PC-3 (cell line): ENCODE measurements at places on chromosomes 6 and 20. TPM values are rescaled to one million over a fixed set of nuclear protein-coding genes. Genes with fewer than 3 reads are reported as not detected.

The HDDC2 gene
- total RNA-seq: 88.6 and 96.8 TPM in 2 replicates

GRCh38 chr6:126182650-126183311, 157.1 kb upstream of the CENPW start:
- H3K27me3 ChIP-seq: no peaks in the 10 kb centered on the region
- H3K4me3 ChIP-seq: no peak overlapping the region
- no peaks in the 10 kb centered on the region for H3K36me3 ChIP-seq
- peak; percentile 68 for DNase-seq

The ERVFRD-1 gene
- not detected in 2 replicates for total RNA-seq

DNA sequence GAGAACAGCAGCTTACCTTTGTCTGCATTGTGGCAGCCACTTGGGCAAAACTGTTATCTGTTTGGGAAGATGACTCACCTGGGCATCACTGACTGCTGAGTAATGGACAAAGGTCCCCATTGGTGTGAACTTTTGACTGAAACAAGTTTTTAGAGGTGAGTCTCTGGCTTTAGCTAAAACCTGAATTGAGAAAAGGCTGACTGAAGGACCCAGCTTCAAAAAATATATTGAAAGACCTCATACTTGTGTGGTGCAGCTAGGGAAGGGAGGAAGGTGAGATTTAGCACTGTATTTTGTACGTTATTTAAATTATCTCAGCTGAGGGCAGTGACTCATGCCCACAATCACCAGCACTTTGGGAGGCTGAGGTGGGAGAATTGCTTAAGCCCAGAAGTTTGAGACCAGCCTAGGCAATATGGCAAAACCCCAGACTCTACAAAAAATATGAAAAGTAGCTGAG, 4.5 kb upstream of the CITED2 start:
- peak overlapping the region; percentile 28; the same call in 1 of the 2 replicates for H3K27ac ChIP-seq
- no peaks in the 10 kb centered on the region for H3K36me3 ChIP-seq
- no peak overlapping the region for H3K4me3 ChIP-seq

GRCh38 chr6:29943053-29943966, 978 bp downstream of the HLA-A start:
- no peak for DNase-seq
- H3K27ac ChIP-seq: no peak overlapping the region
- H3K4me3 ChIP-seq: peak overlapping the region; percentile 87
- peaks cover 4% of the 10 kb centered on the region; the same call in 1 of the 2 replicates for H3K36me3 ChIP-seq
- H3K4me1 ChIP-seq: 0 out of 2 replicates have a peak, but pooled peaks cover 14% of the 10 kb centered on the region
